Aorta (tissue), 5 donors: ENCODE measurements at places on chromosomes 1 and 21. TPM values are rescaled to one million over a fixed set of nuclear protein-coding genes. Genes with fewer than 3 reads are reported as not detected.

GRCh38 chr1:178682429-178682828 is 42.6 kb upstream of the RALGPS2 start:
- no peak overlapping the region for H3K4me3 ChIP-seq
- H3K4me1 ChIP-seq = no peaks in the 10 kb centered on the region
- H3K27me3 ChIP-seq = no peaks in the 10 kb centered on the region
- H3K36me3 ChIP-seq = no peaks in the 10 kb centered on the region
- no peak overlapping the region for H3K27ac ChIP-seq

DNA sequence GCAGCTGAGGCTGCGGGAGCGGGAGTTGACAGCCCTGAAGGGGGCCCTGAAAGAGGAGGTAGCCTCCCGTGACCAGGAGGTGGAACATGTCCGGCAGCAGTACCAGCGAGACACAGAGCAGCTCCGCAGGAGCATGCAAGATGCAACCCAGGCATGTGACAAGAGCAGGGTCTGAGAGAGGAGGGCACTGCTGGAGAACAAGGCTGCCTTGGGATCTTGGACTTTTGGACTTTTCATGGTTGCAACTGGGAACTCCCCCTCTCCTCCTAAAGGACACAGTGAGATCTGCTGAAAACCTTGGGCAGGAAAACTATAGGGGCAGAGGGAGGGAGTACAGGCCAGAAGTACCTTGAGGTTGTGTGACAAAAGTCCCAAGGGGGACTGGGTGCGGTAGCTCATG is 13.5 kb downstream of the CGN start:
- H3K36me3 ChIP-seq = no peaks in the 10 kb centered on the region
- H3K4me3 ChIP-seq = no peak overlapping the region
- H3K27ac ChIP-seq = no peak overlapping the region
- H3K27me3 ChIP-seq = no peaks in the 10 kb centered on the region

DNA sequence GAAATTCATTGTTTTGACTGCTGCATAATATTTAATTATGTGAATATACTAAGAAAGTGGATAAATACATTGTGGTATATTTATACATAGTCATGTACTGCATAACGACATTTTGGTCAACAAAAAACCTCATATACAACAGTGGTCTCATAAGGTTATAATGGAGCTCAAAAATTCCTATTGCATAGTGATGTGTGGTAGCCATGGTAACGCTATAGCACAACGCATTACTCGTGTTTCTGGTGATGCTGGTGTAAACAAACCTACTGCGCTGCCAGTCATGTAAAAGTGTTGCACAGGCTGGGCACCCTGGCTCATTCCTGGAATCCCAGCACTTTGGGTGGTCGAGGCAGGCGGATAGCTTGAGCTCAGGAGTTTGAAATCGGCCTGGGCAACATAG is 52.6 kb upstream of the NHLH2 start:
- H3K4me1 ChIP-seq = no peaks in the 10 kb centered on the region
- no peaks in the 10 kb centered on the region for H3K27me3 ChIP-seq
- H3K36me3 ChIP-seq = no peaks in the 10 kb centered on the region
- DNase-seq = no peak
- no peak overlapping the region for H3K27ac ChIP-seq

Gene CHAF1B
- total RNA-seq = 2.5 TPM

DNA sequence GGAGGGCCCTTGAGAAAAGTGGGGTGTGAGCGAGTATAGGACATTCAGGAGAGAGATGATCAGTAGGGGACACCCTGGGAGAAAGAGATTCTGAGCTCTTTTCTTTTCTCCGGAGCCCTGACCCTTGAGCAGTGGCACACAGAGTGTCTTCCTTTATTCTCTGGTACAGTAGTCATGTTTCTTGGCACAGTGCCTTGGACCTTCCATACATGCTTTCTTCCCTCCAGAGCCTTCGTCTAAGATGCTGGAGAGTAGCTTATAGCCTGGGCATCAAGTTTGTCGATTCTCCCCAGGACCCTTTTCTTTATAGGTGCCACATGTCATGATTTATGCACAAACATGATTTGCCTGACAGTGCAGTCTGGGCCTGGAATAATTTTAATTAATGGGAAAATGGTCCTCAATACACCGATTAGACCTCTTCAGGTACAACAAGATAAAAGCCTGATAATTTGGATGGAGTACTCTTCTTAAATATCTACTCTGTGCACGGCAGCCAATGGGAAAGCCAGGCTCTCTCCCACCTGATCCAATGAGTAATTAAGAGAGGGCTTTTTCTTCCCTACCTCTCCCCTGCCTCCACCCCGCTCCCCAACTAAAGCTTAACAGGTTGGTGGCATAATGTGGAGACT is at the start of gene TBX19:
TBX19 (plus strand) TSS at position 582 of the 632 bp plus-strand sequence. CDS start 214 bp downstream, outside the sequence.
- H3K27me3 ChIP-seq = no peaks in the 10 kb centered on the region
- H3K27ac ChIP-seq = no peak within 1 kb of the TSS
- H3K36me3 ChIP-seq = no peaks in the 10 kb centered on the region
- DNase-seq = no peak
- H3K4me3 ChIP-seq = no peak within 1 kb of the TSS
- H3K4me1 ChIP-seq = peaks cover 2% of the 10 kb centered on the region

DNA sequence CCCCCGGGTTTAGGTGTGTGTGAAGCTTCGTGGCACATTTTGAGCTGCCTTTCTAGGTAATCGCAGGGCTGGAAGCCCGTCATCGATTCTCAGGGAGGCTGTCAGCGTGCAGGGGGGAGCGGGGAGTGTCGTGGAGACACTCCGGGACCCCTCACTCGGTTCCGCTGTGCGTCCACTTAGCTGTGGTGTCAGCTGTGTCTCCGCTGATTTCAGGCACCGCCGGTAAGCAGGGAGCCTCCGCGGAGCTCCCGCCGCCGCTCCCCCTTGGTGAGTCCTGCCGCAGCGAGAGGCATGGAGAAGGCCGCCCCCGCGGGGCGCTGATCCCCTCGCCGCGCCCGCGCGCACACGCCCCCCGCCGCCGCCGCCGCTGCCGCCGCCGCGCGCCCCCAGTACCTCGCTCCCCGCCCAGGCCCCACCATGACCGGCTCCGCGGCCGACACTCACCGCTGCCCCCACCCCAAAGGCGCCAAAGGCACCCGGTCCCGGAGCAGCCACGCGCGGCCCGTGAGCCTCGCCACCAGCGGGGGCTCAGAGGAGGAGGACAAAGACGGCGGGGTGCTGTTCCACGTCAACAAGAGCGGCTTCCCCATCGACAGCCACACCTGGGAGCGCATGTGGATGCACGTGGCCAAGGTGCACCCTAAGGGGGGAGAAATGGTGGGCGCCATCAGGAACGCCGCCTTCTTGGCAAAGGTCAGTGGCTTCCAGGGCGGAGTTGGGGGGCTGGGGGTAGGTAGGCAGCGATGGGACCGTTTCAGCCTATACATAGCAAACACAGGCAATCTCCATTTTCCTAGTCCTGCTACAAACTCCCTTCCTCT is 995 bp downstream of the VASH2 start:
- H3K4me3 ChIP-seq = peak overlapping the region; percentile 37
- H3K27ac ChIP-seq = no peak overlapping the region
- no peaks in the 10 kb centered on the region for H3K4me1 ChIP-seq
- H3K36me3 ChIP-seq = no peaks in the 10 kb centered on the region
- H3K27me3 ChIP-seq = no peaks in the 10 kb centered on the region

DNA sequence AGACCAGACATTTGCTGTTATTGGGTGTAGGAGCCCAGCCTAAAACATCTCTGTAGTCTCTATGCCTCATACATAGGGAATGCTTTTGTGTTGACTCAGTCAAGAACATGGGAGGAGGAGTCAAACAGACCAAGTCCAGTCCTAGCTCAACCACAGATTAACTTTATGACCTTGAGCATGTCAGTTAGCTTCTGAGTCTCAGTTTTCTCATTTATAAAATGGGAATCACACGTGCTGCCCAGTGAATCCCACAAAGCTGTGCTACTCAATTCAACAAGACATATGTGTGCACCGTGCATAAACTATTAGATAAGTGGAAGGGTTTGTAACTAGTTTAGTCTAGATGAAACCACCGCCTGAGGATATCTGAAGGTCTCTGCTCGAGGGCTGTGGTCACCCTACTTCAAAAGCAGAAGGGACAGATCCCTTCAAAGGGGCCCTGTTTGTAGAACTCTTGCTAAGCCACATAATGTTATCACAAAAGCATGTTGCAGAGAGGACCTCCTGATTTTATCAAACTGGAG is 109.5 kb upstream of the NFIA start:
- peak overlapping the region; percentile 85 for H3K27ac ChIP-seq
- no peaks in the 10 kb centered on the region for H3K27me3 ChIP-seq
- no peak overlapping the region for H3K4me3 ChIP-seq
- H3K4me1 ChIP-seq = peaks cover 6% of the 10 kb centered on the region

Gene OR2L3
- total RNA-seq = 0.21 TPM

DNA sequence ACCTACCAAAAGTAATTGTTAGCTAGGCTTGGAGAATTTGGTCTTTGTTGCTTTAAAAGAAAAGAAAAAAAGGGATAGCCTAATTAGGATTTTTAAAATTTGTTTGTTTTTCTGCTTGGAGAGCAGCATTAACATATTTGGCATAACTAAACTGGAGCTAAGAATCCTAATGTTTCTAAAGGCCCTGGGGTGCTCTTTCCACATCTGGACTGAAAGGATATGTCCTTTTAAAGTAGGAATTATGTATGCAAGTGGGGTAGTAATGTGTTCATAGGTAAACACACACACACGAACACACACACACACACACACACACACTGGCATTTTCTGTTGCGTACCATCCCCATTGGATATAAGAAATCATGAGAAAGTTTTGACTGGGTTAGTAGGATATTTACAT is 113.9 kb downstream of the KCTD3 start:
- H3K4me3 ChIP-seq = no peak overlapping the region
- no peaks in the 10 kb centered on the region for H3K36me3 ChIP-seq
- no peak for DNase-seq
- no peaks in the 10 kb centered on the region for H3K4me1 ChIP-seq
- no peak overlapping the region for H3K27ac ChIP-seq
- H3K27me3 ChIP-seq = peaks cover 1% of the 10 kb centered on the region

DNA sequence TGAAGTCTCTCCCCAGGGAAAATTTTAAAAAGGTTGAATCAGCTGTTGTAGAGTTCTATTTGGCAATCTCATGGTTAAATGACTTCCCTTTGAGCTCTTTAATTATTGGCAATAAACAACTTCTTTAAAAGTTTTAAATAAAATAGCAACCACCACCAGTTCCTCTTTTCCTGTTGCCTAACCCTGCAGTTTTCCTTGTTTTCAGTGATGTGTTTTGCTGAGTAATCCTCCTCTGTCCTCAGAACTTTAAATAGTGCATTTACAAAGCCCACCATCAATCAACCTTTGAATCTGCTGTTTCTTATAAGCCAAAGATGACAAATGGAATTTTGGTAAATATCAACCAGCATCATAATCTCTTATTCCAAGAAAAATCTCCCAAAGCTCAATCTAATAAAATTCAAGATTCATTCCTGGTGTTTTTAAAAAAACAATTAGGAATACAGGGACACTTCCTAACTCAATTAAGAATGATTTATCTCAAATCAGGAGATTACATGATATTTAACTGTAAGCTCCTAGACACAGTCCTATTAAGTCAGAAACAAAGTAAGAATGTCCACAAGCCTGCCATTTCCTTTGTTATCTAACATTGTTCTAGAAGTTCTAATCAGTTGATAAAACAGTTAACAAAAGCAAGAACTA is 14.8 kb downstream of the AVPR1B start:
- H3K4me3 ChIP-seq = no peak overlapping the region
- no peaks in the 10 kb centered on the region for H3K4me1 ChIP-seq
- no peaks in the 10 kb centered on the region for H3K27me3 ChIP-seq
- no peaks in the 10 kb centered on the region for H3K36me3 ChIP-seq
- no peak overlapping the region for H3K27ac ChIP-seq

Gene ECM1
- 26.3 TPM for total RNA-seq

Gene KRTCAP2
- total RNA-seq = 136 TPM
